Keratinocyte (primary cell): ENCODE measurements at places on chromosomes 7 and 10. TPM values are rescaled to one million over a fixed set of nuclear protein-coding genes. Genes with fewer than 3 reads are reported as not detected.

DNA sequence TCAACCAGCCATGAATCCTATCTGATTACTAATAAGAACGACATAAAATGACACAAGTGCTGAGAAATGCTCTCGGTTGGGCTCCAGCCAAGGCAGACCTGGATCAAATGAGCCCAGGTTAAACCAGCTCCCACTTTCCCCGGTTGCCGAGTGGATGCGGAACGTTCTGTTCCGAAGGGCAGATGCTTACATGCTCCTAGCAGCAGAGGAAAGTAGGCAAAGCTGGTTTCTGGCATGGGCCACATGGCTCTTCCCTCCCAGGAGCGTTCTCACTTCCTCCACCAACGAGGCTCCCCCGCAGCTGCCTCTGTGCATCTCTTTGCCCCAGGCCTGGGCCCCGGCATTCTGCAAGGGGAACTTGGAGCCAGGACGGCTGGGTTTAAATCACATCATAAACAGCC is 61.8 kb upstream of the SDK1 start:
- no peak for DNase-seq
- H3K27me3 ChIP-seq = no peaks in the 10 kb centered on the region
- no peaks in the 10 kb centered on the region for H3K36me3 ChIP-seq

IL15RA gene
- 3.1 to 4.9 TPM (median 3.8 TPM) in 3 replicates for polyA plus RNA-seq

GRCh38 chr7:131899271-131900030 is 343.0 kb upstream of the PODXL start:
- peaks cover 5% of the 10 kb centered on the region for H3K27me3 ChIP-seq
- peaks cover 39% of the 10 kb centered on the region for H3K4me1 ChIP-seq
- H3K36me3 ChIP-seq = no peaks in the 10 kb centered on the region
- DNase-seq = peak; percentile 38
- no peak overlapping the region for H3K27ac ChIP-seq

GRCh38 chr7:137006293-137006692 is 137.8 kb downstream of the CHRM2 start:
- no peak overlapping the region for H3K27ac ChIP-seq
- no peak for DNase-seq
- H3K4me1 ChIP-seq = no peaks in the 10 kb centered on the region
- no peaks in the 10 kb centered on the region for H3K36me3 ChIP-seq
- no peaks in the 10 kb centered on the region for H3K27me3 ChIP-seq

DNA sequence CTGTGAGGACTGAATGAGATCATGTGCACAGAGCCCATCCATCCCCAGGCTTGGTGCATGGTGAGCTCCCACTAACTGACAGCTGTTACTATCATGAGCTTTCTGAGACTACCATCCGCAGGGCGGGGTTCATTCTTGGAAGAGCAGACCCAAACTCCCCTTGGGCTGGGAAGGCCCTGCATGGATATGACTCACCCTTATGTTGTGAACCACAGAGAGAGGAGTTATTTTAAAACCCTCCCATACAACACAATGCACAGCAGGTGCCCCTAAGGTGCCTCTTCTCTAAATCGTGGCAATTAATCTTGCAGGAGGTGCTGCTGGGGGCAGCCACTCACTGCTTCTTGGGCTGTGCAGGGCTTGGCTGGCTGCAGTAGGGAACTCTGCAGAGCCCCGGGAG is 219.1 kb downstream of the GFRA1 start:
- H3K4me1 ChIP-seq = no peaks in the 10 kb centered on the region
- no peak for DNase-seq
- H3K4me3 ChIP-seq = no peak overlapping the region
- H3K36me3 ChIP-seq = no peaks in the 10 kb centered on the region
- H3K27me3 ChIP-seq = no peaks in the 10 kb centered on the region

GRCh38 chr10:71629131-71629530 is 90.4 kb downstream of the C10orf105 start:
- H3K4me1 ChIP-seq = no peaks in the 10 kb centered on the region
- H3K27ac ChIP-seq = no peak overlapping the region
- no peaks in the 10 kb centered on the region for H3K36me3 ChIP-seq
- peaks cover 21% of the 10 kb centered on the region for H3K27me3 ChIP-seq

GRCh38 chr10:110226926-110227641 is 19.7 kb downstream of the MXI1 start:
- no peaks in the 10 kb centered on the region for H3K36me3 ChIP-seq
- no peak overlapping the region for H3K27ac ChIP-seq
- H3K4me3 ChIP-seq = peak overlapping the region; percentile 69
- DNase-seq = no peak
- H3K27me3 ChIP-seq = no peaks in the 10 kb centered on the region

- no peak overlapping the region for H3K27ac ChIP-seq
- no peaks in the 10 kb centered on the region for H3K36me3 ChIP-seq
- H3K27me3 ChIP-seq = peaks cover 33% of the 10 kb centered on the region
- no peak for DNase-seq
These were observed 5.2 kb downstream of the SFMBT2 start for GRCh38 chr10:7405637-7406036.

- H3K4me3 ChIP-seq = no peak overlapping the region
- H3K27ac ChIP-seq = peak overlapping the region; percentile 64
- peaks cover 34% of the 10 kb centered on the region for H3K4me1 ChIP-seq
- H3K27me3 ChIP-seq = no peaks in the 10 kb centered on the region
- peak; percentile 92 for DNase-seq
- H3K36me3 ChIP-seq = no peaks in the 10 kb centered on the region
These were observed 21.1 kb downstream of the KLLN start for GRCh38 chr10:87842220-87842641.

GRCh38 chr7:428927-429827 is 90.5 kb downstream of the PDGFA start:
- DNase-seq = no peak
- H3K27ac ChIP-seq = no peak overlapping the region
- H3K27me3 ChIP-seq = peaks cover 23% of the 10 kb centered on the region
- no peaks in the 10 kb centered on the region for H3K36me3 ChIP-seq
- H3K4me3 ChIP-seq = no peak overlapping the region

SLC26A3 gene
- not detected in 3 replicates for polyA plus RNA-seq

DNA sequence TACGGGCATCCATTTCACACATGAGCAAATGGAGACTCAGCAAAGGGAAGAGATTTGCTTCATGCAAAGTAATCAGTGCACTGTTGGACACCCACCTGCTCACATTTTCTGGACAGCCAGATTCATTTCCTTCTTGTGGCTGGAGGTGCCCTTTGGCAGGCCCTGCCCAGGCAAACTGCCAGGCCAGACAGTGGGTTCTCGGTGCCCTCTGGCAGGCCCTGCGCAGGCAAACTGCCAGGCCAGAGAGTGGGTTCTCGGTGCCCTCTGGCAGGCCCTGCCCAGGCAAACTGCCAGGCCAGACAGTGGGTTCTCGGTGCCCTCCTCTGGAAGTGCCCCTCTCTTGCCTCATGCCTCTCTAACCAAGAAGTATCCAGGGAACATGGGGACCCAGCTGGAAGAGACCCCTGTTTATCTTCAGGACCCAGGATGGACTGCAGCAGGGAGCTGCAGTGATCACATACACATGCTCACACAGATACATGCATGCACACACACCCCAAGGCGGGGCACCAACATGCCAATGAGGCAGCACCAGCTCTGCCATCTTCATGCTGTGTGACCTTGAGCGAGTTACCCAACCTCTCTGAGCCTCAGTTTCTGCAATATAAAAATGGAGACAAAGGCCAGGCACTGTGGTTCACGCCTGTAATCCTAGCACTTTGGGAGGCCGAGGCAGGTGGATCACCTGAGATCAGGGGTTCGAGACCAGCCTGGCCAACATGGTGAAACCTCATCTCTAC is 67.1 kb downstream of the OAT start:
- no peak for DNase-seq
- H3K27me3 ChIP-seq = no peaks in the 10 kb centered on the region

- DNase-seq = no peak
- no peak overlapping the region for H3K4me3 ChIP-seq
- H3K4me1 ChIP-seq = peaks cover 3% of the 10 kb centered on the region
- no peaks in the 10 kb centered on the region for H3K36me3 ChIP-seq
- H3K27ac ChIP-seq = no peak overlapping the region
- H3K27me3 ChIP-seq = no peaks in the 10 kb centered on the region
These were observed 100.6 kb upstream of the GLCCI1 start for GRCh38 chr7:7867846-7868571.

HOXA7 gene
- 3.8 to 13.5 TPM (median 8.1 TPM) in 3 replicates for polyA plus RNA-seq

DNA sequence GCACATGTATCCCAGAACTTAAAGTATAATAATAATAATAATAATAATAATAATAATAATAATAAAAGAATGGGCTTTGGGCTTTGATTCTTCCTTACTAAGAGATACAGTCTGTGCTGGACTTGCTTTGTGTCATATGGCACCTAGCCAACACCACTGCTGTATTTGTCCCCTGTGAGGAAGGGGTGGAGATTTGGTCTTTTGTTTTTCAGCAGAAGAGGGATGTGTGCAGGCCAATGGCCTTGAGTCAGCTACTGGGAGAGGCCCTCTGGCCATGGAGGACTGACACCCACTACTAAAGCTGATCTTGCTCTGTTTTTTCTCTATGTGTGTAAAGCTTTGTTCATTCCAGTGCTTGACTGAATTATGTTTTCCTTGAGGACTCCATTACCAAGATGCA is 573.0 kb upstream of the PCDH15 start:
- no peaks in the 10 kb centered on the region for H3K27me3 ChIP-seq
- H3K4me3 ChIP-seq = no peak overlapping the region
- no peaks in the 10 kb centered on the region for H3K36me3 ChIP-seq
- no peak overlapping the region for H3K27ac ChIP-seq

SEMA4G gene
- 0.98 to 1.9 TPM (median 1.2 TPM) in 3 replicates for polyA plus RNA-seq

- peaks cover 3% of the 10 kb centered on the region for H3K4me1 ChIP-seq
- H3K27me3 ChIP-seq = no peaks in the 10 kb centered on the region
- DNase-seq = no peak
- H3K27ac ChIP-seq = no peak overlapping the region
- H3K36me3 ChIP-seq = no peaks in the 10 kb centered on the region
These were observed 1.8 kb upstream of the NUB1 start for GRCh38 chr7:151339651-151340382.

- H3K4me3 ChIP-seq = no peak overlapping the region
- no peaks in the 10 kb centered on the region for H3K27me3 ChIP-seq
- H3K4me1 ChIP-seq = no peaks in the 10 kb centered on the region
- H3K27ac ChIP-seq = no peak overlapping the region
These were observed 110.0 kb upstream of the JCAD start for GRCh38 chr10:30169342-30169741.

- no peaks in the 10 kb centered on the region for H3K27me3 ChIP-seq
- no peak overlapping the region for H3K4me3 ChIP-seq
- peaks cover 54% of the 10 kb centered on the region for H3K4me1 ChIP-seq
These were observed 18.0 kb upstream of the ZNF488 start for GRCh38 chr10:47401874-47402640.

DNA sequence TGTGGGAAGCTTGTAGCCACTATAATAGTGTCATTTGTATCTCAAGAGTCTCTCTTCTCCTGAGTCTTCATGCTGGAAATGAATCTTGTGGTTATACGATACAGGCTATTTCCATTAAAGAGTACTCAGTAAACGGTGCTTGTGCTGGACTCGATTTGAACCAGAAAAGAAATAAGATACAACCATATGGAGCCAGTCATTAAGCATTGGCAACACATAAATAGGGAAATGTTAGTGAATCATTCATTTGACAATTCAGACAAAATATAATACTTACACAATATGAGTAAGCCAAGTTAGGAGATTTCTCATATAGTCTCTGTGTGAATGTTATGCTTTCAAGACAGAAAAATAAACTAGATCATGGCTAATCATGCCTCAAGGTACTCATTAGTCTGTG is 356.8 kb downstream of the PLXDC2 start:
- no peak overlapping the region for H3K27ac ChIP-seq
- H3K36me3 ChIP-seq = no peaks in the 10 kb centered on the region
- H3K4me1 ChIP-seq = no peaks in the 10 kb centered on the region
- no peaks in the 10 kb centered on the region for H3K27me3 ChIP-seq
- no peak overlapping the region for H3K4me3 ChIP-seq

DNA sequence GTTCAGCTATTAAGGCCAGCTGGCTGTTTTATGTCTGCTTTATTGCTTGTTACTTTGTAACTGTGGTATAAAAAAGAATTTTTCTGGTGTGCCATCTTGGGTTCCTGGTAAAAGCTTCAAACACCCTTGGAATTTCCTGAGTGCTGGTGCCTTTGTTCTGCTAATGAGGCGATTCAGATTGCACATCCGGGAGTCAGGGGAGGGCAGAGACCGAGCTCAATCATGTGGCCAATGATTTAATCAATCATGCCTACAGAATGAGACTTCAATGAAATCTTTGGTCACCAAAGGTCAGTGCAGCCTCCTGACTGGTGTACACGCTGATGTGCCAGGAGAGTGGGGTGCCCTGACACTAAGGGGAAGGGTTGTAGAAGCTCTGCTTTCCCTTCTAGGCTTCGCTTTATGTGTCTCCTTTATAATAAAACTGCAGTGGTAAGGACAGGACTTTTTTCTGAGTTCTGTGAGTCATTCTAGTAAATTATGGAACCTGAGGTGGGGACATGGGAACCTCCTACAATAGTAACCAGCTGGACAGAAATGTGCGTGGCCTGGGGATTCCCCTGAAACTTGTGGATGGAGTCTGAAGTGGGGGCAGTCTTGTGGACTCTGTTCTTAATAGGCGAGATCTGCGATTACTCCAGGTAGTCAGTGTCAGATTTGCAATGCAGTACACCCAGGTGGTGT is 69.4 kb upstream of the OGDHL start:
- H3K36me3 ChIP-seq = peaks cover 3% of the 10 kb centered on the region
- no peak overlapping the region for H3K27ac ChIP-seq
- peaks cover 5% of the 10 kb centered on the region for H3K4me1 ChIP-seq

DNA sequence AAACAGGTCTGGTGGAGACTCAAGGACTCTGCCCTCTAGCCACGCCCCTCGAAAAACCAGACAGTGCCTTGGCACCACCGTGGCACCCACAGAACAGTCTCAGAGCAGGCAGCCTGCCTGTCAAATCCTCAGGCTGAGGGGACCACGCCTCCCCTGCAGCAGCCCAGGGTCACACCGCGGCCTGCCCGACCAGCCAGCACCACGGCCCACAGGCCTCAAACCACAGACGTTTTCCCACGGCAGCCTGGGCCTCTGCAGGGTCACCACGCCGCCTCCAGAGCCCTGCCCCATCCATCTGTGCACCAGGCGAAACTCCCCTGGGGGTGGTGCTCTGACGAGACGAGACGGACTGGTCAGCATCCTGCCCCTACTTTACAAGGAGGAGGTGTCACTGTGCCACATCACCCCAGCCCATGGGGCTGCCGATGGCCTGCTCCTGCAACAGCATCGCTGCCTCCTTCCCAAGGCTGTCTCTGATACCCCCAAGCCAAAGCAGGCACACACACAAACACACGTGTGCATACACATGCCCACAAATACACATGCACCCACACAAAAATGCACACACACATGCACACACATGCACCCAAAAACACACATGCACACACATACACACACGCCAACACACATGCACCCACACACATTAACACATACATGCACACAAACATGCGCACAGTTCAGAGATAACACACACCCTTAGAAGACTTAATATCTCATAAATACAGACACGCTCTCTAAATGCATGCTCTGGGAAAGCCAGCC is 24.6 kb downstream of the PAPOLB start:
- no peak overlapping the region for H3K27ac ChIP-seq
- H3K4me1 ChIP-seq = no peaks in the 10 kb centered on the region
- no peaks in the 10 kb centered on the region for H3K27me3 ChIP-seq

GRCh38 chr7:55307123-55307916 is 57.8 kb upstream of the LANCL2 start:
- H3K36me3 ChIP-seq = no peaks in the 10 kb centered on the region
- H3K27me3 ChIP-seq = peaks cover 5% of the 10 kb centered on the region
- H3K4me1 ChIP-seq = no peaks in the 10 kb centered on the region
- no peak overlapping the region for H3K4me3 ChIP-seq
- no peak overlapping the region for H3K27ac ChIP-seq
- DNase-seq = no peak
